NCI-H1092 (cell line): ENCODE measurements at places on chromosomes 12 and 14.
A peak's percentile ranks its signal among the peaks of the same experiment; 100 is the strongest.

DNA sequence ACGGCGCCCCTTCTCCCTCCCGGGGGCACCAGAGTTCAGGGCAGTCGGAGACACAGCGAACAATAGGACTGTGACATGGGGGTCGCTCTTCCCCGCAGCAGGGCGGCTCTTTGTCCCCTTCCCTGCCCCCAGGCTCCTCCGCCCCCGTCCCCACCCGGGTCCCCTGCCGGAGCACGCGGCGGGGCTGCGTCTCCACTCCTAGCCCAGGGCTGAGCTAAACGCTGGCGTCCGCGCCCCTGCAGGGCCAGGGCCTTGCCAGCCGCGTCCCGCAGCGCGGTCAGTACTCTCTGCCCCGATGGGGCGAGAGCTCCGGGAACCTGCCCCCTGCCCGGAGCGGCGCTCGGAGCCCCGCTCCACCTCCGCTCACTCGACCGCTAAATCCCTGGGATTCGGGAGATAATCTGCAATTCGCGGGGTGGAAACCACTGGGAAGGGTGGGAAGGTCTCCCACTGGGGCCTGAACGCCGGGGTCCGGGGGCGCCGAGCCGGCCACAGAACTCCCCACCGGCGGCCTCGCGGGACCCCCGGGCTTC, 825 bp upstream of the CCDC85C start:
- DNase-seq, result peak; percentile 65

- no peak for DNase-seq
Observed at GRCh38 chr12:52184813-52185212, 7.0 kb downstream of the KRT80 start.

DNA sequence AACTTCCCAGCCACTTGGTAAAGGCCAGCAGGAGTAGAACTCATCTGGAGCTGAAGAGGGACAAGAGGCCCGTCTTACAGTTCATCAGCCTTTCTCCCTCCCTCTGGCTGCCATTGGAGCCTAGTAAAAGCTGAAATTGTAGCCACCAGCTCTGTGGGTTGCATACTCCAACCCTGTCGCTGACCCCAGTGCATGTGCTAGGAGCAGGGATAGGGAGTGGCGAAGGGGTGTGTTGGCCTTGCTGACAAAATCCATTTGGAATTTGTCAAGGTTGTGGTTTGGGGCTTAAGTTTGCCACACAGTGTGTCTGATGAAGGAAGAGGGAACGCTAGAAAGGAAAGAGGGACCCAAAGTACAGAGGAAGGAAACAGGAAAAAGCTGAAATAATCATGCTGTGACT, 4.0 kb upstream of the ARF3 start:
- no peak for DNase-seq

GRCh38 chr12:12488823-12489550, 73.7 kb downstream of the DUSP16 start:
- no peak for DNase-seq

- DNase-seq, result no peak
Observed at GRCh38 chr12:66235626-66236281, 46.7 kb downstream of the IRAK3 start.

GRCh38 chr12:56591126-56591525, 39.0 kb downstream of the BAZ2A start:
- DNase-seq, result peak; percentile 9

- no peak for DNase-seq
Observed at GRCh38 chr12:100724071-100724470, 70.5 kb upstream of the ANO4 start.

- DNase-seq, result no peak
Observed at GRCh38 chr12:57735198-57735855, 3.2 kb downstream of the AGAP2 start.

- no peak for DNase-seq
Observed at GRCh38 chr12:96170328-96170727, 23.8 kb upstream of the ELK3 start.

- DNase-seq, result no peak
Observed at GRCh38 chr12:132279184-132279889, 50.1 kb downstream of the GALNT9 start.
